ENCODE measurements at places on chromosomes 6 and 20. TPM values are rescaled to one million over a fixed set of nuclear protein-coding genes. Genes with fewer than 3 reads are reported as not detected.
A peak's percentile ranks its signal among the peaks of the same experiment; 100 is the strongest.

FERMT1 gene
- total RNA-seq, result 5.7 TPM

HCK gene
- total RNA-seq, result not detected

- peak; percentile 2 for DNase-seq
Measured at GRCh38 chr6:6826095-6826901, 237.8 kb downstream of the LY86 start.

DNA sequence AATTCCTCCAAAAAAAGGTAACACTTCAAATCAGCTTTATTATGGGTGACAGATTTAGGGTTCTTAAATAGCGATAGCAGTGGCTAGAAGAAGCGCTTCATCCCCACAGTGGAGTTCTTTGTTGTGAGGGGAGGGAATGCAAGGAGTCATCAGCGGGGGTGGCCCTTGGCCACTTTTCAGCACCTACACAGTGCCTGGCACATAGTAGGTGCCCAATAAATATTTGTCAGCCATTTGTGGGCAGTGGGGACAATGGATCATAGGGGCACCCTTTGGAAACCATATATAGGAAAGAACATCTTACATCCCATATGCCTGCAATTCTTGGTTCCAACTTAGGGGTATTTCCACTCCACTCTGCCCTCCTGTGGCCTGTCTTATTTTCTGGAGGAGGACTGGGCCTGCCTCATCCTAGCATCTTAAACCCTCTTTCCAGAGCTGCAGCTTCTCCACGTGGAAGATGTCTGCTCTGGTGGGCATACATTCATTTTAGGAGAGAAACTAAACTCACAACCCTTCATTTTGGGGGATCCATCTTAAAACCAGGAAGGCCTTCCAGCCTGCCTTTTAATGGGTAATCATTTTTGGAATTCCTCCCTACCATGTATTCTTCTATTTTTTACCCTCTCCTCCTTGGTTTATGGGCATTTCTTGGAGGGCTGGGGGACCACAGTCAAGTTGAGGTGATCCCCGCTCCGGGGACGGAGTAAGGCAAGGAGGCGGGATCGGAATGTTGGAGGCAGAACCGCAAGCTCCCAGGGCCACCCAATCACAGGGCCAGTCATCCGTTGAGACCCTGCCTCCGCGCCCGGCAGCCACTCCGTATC is 2.6 kb upstream of the GPSM3 start:
- peak; percentile 54 for DNase-seq

DNA sequence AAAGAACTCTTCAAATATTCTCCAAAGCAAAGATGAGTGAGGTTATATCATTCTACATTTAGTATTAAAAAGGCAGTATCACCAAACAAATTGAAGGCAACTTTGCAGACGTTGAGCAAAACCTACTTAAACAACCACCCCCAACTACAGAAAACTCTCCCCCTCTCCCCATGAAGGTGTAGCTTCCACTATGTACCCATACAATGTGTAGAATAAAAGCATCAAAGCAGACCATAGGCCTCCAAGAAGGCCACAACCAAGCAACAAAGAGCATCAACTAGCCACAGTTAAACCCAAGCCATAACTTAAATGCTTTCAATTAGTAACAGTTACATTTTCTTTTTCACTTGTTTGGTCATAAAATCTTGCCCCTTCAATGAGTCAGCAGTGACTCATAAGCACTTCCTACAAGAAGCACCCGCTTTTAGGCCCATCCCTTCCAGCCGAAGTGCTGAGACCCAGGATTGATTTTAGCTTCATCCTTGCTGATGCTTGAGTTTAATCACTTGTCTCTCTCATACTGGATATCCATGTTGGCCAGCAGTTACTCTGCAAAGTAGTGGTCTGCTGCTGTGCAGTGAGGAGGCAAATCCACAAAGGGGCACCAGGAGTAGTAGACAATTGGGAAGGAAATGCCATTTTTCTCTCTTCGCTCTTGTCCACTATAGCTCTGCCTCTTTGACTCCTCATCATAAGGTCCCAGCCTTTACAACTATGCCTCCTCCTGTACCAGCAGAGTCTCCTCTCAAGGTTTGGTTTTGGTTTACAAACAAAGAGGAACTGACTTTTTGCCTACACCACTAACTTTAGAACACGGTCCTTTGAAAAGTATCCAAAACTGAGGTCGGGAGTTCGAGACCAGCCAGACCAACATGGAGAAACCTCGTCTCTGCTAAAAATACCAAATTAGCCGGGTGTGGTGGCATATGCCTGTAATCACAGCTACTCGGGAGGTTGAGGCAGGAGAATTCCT is 8.4 kb upstream of the NUP153 start:
- peak; percentile 24 for DNase-seq

GRCh38 chr6:131792091-131792496 is 15.7 kb upstream of the ENPP1 start:
- peak; percentile 78 for DNase-seq

GRCh38 chr6:14857001-14857400 is 388.9 kb upstream of the JARID2 start:
- no peak for DNase-seq

DNA sequence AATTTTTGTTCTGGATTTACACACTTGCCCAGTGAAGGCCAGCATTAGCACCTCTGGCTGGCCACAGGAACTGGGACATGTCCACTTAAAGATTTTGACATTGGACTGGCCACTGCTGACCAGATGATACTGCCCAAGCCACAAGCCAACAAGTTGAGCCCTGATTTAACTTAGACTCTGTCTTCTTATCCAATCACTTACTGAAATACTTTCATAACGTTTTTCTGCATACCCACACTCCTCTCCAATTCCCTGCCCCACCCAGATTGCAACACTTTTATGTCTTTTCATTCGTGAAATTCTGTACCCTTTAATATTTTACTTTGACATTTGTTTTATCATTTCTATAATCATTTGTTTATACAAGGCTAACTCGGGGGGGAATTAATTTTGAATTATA is 170.3 kb upstream of the TAB2 start:
- no peak for DNase-seq

Measured in SJCRH30 (cell line).